ENCODE measurements at places on chromosomes 2 and 18.

- no peak for DNase-seq
Observed at GRCh38 chr2:102619414-102620319, at the start of gene SLC9A2. Gene SLC9A2, plus strand, starts transcription at chr2:102619553. Its CDS starts 296 bp downstream, at chr2:102619849.

- DNase-seq, result no peak
Observed at GRCh38 chr2:218218268-218219185, 1.5 kb downstream of the ARPC2 start.

- DNase-seq, result no peak
Observed at GRCh38 chr2:135904341-135904989, 28.2 kb upstream of the MCM6 start.

DNA sequence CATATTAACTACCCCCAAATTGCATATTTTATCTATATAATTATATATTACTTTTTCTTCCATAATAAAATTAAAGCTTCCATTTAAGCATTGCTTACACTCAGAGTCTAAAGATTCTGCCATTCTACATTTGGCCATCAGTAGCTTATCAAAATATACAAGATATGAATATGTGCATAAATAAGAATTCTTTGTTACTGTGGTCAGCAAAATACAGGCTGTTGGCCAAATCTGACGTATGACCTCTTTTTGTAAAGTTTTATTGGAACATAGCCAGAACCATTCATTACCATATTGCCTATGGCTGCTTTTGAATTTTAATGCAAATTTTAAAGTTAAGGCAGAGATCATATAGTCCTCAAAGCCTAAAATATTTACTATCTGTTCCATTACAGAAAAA, 643.9 kb upstream of the VRK2 start:
- DNase-seq, result no peak

Measured in activated T-cell treated with anti-CD3 and anti-CD28 coated beads for 4 hours (primary cell).